MV-4-11 (cell line): ENCODE measurements at places on chromosomes 5 and 9.

DNA sequence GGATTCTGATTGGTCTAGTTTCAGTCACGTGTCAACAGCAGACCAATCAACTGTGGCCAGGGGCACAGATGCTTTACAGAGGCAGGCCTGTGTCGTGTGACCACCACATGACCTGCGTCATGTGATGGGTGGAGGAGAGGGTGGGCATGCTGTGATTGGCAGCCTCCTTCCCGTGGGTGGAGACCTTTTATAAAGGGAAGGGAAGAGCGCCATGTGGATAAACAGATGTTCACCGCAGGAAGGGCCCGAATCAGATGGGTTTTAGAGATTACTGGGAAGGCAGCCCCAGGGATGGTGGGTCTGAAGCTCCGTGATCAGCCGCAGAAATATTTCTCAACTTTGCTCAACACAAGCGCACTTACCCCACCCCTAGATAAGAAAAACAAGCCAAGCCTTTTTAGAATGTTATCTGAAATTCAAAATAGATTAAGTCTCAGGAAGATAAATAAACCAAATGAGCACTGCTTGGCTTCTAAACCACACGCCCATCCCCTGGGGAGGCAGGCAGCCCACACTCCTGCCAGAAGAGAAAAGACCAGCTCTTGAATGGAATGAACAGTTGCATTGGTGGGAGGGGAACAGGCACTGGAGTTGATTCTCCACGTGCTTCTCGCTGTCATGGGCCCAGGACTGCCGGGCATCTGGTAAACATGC is 43.6 kb downstream of the ROPN1L start:
- peak; percentile 15 for DNase-seq

DNA sequence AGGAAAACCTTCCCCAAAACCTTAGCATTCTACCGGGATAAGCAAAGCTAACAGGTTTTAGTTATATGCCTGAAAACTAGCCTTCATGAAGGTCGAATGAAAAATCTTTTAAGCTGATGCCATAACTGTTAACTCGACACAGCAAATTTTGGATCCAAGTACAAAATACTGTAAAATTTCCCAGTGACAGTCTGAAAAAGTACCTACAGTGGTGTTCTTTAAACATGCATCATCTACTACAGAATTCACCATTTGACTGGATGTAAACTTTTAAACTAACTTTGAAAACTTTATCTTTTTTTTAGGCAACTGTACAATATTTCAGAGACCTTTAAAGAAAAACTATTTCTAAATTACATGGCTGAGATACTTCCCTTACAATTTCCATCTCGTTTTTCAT is 791 bp downstream of the RAPGEF6 start:
- DNase-seq: no peak

- DNase-seq: no peak
Measured at GRCh38 chr5:77638763-77639671, 504 bp upstream of the OTP start.

- no peak for DNase-seq
Measured at GRCh38 chr9:99383536-99383935, 161.5 kb downstream of the SEC61B start.

DNA sequence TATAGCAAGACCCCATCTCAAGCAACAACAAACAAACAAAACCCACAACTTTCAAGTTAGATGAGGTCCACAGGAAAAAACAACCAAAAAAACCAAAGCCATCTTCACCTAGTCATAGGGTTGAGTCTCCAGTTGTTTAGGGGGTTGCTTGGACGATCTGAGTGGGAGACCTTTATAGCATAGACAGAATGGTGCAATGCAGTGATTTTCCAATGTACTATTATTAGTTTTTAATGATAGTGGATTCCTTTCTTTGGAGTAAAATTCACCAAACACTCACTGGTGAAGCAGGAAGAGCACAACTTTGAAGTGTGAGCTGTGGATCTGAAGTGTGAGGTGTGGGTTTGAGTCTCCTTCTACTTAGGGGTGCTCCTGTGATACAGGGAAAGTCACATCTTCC is 67.0 kb upstream of the KLF9 start:
- DNase-seq: no peak

DNA sequence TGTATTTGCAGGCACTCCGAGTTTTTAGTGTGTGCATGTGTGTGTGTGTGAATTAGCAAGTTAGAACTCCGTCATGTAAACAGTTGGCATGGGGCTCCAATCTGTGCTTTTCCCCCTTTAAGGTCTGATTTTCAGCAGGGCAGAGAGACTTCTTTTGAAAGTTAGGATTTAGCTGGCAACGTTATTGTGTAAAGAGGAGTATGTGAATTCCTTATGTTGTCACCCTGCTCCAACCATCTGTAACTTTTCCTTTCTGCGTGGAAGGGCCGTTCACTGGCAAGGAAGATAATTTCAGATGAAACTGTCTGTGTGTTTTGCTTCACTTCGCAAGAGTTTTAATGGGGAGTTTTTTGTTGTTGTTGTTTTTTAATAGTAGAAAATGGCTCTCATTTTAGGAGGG is 332 bp downstream of the SGCD start:
- DNase-seq: no peak

DNA sequence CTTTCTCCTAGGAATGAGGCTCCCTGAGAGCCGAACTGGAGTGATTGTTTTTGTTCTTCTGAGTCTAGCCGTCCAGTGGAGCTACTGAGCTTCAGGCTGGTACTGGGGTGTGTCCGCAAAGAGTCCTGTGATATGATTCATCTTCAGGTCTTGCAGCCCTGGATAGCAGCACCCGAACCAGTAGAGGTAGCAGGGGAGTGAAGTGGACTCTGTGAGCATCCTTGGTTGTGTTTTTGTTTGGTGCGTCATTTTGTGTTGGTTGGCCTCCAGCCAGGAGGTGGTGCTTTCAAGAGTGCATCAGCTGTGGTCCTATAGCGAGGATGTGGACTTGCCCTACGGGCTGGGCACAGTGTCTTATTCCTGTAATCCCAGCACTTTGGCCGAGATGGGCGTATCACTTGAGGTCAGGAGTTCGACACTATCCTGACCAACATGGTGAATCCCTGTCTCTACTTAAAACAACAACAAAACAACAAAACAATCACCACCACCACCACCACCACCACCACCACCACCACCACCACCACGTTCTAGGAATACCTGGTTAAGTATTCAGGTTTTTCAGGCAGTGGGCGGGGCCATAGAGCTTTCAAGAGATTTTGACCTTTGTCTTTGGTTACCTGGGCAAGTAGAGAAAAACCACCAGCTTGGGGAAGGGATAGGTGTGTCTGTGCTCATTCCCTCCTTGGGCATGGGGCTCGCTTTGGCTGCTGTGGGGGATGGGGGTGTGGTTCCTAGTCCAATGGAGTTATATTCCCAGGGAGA is 154.0 kb downstream of the WDR70 start:
- DNase-seq: no peak

GRCh38 chr9:131227112-131227958 is 49.0 kb downstream of the FAM78A start:
- no peak for DNase-seq

- no peak for DNase-seq
Measured at GRCh38 chr9:121593066-121593465, 58.4 kb upstream of the DAB2IP start.

GRCh38 chr9:108885643-108886348 is 23.7 kb downstream of the ACTL7A start:
- DNase-seq: peak; percentile 78

DNA sequence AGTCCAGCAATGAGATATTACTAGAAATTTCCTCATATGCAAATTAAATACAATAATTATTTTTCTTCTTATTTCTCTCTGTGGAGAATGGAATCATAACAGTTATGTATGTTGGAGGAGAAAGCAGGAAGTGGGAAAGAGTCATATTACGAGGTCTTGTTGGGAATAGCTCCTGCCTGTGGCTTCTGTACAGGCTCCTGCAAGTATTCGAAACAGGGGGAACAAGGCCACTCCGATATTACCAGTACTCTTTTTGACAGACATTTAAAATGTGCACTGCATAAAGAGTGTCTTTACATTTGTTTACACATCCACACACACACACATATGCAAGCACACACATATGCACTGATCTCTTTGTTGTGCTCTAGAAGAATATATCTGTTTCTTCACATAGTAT is 812.0 kb upstream of the ZNF608 start:
- no peak for DNase-seq

DNA sequence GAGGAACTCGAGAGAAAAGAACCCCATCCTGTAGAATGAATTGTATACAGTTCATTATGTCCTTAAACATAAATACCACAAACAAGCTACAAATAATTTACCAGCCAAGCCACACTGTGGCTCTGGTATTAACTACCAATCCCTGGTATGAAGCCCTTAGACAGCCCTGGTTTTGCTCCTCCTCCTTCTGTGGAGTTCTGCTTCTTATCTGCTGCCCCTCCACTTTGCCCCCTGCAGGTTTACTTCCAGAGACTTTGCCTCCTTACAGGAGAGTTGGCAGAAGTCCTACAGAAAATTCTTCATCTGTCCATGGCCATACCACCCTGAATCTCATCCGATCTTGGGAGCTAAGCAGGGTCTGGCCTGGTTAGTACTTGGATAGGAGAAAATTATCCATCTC is 219.8 kb downstream of the ACTL7B start:
- peak; percentile 47 for DNase-seq

DNA sequence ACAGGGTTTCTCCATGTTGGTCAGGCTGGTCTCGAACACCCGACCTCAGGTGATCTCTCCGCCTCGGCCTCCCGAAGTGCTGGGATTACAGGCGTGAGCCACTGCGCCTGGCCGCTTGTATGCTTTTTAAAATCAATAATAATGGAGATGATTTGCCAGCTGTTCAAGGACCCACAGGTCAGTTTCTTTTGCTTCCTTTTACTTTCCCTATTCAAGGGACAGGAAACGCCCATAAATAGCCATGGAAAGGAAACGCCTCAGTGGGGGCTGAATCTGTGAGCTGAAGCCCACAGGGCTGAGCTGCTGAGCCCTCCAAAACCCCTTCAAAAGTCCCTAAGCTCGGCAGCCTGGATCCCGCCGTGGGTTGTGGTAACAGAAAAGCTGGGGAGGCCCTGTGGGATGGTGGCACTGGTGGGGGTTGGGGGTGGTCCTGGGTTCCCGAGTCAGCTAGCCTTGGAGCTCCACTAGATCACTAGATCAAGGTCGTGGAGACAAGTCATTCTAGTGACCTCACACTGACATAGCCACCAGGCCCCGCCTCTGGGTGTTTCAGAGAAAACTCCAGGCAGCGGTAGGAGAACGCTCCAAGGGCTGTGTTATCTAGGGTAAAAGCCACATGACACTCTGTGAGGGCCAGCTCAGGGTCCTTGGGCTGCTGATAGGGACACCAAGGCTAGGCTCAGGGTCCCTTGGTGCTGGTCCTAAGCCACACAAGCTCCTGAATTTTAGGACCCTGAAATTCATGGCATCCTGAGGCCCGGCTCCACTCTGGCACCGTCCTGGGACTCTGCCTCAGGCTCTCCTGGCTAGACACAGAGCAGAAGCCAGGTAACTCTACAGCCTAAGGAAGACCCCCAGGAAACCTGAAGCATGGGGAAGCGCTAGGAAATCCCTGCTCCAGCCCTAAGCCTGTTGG is 18.0 kb upstream of the DUSP1 start:
- no peak for DNase-seq

- no peak for DNase-seq
Measured at GRCh38 chr5:67530609-67531255, 334.1 kb upstream of the CD180 start.
